ENCODE measurements at places on chromosomes 13 and 19. TPM values are rescaled to one million over a fixed set of nuclear protein-coding genes. Genes with fewer than 3 reads are reported as not detected.

DNA sequence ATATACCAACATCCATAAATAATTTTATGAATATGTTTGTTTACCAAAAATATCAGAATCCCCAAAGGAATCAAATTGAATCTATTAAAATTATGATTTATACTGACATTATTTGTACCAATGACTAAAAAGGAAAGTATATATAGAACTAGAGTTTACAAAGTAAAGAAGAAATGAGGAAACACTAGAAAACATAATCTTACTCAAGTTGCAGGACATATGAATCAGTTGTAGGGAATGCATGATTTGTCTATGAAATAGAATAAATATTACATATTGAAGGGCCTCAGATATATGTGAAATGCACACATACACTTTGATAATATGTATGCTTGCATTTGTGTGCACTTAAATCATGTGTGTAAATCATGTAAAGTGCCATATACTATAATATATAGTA is 1466.4 kb downstream of the EFNB2 start:
- DNase-seq, result no peak

DNA sequence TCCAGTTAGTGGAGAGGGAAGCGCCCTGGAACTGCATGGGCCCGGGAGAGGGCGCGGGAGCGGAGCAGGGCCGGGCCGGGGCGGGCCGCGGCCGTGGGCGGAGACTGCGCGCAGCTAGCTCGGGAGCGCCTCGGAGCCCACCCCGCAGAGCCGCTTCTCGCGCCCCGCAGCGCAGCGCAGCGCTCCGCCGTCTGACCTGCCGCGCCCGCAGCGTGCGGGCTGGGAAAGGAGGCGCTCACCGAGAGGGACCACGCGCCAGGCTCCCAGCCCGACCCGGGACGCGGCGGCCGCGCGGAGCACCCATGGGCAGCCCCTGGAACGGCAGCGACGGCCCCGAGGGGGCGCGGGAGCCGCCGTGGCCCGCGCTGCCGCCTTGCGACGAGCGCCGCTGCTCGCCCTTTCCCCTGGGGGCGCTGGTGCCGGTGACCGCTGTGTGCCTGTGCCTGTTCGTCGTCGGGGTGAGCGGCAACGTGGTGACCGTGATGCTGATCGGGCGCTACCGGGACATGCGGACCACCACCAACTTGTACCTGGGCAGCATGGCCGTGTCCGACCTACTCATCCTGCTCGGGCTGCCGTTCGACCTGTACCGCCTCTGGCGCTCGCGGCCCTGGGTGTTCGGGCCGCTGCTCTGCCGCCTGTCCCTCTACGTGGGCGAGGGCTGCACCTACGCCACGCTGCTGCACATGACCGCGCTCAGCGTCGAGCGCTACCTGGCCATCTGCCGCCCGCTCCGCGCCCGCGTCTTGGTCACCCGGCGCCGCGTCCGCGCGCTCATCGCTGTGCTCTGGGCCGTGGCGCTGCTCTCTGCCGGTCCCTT is at the start of gene MLNR:
TSS of gene MLNR (plus strand) at position 303 of the 820 bp plus-strand sequence. CDS start at position 303, 0 bp downstream.
- DNase-seq, result no peak

GRCh38 chr13:108786456-108787200 is 157.2 kb downstream of the MYO16 start:
- peak; percentile 30 for DNase-seq

DNA sequence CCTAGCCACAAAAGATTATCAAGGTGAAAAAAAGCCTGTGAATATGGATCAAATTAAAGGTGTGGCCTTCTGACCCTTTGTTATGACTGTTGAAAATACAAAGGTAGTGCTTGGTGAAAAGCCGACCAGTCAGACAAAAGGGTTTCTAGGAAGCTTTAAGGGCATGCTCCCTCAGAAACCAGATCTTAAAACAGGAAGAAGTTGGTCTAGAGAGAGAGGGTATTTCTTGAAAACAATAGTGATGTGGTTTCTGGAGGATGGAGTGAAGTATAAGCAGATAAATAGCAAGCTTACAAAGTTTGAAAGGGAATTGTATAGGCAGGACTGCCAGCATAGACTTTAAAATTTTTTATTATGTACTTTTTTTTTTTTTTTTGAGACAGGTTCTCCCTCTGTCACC is 5.0 kb upstream of the EID2 start:
- no peak for DNase-seq

DNA sequence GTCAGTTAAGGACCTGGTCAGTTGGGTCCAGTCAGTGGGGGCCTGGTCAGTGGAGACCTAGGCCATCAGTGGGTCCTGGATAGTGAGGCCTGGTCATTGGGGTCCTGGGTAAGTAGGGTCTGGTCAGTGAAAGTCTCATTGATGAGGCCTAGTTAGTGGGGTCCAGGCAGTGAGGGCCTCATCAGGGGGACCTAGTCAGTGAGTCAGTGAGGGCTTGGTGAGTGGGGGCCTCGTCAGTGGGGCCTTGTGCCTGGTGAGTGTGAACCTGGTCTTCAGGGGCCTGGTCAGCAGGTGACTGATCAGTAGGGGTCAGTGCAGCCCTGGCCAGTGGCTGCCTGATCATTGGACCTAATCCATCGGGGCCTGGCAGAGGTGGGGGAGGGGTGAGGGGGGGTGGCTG is 42.6 kb upstream of the TPM4 start:
- DNase-seq, result no peak

DNA sequence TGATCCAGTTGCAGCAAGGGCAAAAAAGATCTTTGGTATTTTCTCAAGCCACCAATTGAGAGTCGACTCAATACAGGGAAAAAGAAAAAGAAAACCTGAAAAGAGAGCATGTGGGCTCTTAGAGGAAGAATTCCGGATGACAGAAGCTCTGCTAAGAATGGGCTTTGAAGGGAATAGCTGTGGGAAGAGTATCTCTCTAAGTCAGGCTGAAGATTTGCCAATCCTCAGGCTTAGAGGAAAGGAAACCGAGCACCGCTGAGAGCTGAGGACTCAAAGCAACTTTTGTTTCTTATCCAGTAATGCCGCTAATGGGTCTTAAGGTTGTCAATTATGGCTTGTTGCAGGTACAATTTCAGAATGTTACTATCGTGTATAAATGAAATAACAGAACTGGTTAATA is 166.4 kb downstream of the EFNB2 start:
- no peak for DNase-seq

GRCh38 chr13:40063278-40063698 is 407.8 kb downstream of the COG6 start:
- DNase-seq, result no peak

DNA sequence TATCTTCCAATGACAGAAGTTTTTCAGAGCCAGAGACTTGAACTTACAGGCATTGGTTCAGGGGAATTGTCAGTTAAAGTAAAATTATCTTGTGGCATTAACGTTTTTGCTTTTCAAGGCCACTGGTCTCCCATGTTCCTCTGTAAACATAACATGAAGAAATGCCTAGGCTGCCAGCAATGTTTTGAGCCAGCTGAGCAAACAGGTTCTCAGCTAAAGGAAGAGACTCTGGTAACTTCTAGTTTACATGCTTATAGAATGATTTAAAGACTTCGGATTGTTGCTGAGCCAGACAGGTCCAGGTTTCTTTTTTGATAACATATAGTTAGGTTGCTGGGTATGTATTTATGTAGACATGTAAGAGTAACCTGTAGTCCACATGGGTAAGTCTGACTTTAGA is 35.7 kb downstream of the ZNF493 start:
- DNase-seq, result no peak

- DNase-seq, result no peak
Observed at GRCh38 chr19:19740755-19741154, 7.8 kb upstream of the ZNF14 start.

- DNase-seq, result peak; percentile 59
Observed at GRCh38 chr19:18401580-18402112, 4.2 kb upstream of the LRRC25 start.

GRCh38 chr19:2129022-2129421 is 22.3 kb downstream of the AP3D1 start:
- DNase-seq, result no peak

- DNase-seq, result no peak
Observed at GRCh38 chr13:106275446-106276032, 259.9 kb downstream of the EFNB2 start.

GRCh38 chr19:5507065-5507909 is 52.1 kb downstream of the ZNRF4 start:
- no peak for DNase-seq

DNA sequence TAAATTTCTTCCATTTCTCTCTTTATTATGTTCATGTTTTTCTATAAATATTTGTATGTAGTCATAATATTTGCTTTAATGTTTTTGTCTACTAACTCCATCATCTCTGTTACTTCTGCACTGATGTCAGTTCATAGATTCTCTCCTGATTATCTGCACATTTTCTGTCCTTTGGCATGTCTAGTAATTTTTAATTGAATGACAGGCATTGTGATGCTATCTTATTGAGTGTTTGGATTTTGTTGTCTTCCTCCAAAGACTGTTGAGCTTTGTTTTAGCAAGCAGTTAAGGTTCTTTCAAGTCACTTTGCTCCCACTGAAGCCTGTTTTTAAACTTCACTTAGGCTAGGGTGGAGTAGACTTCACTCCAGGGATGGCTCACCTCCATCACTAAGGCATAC is 276.8 kb downstream of the DLEU7 start:
- DNase-seq, result no peak

- no peak for DNase-seq
Observed at GRCh38 chr19:54312436-54313377, at the start of gene LILRA5. Gene LILRA5 (minus strand): TSS chr19:54313166. CDS start chr19:54313019, 147 bp downstream.

- no peak for DNase-seq
Observed at GRCh38 chr13:54965881-54966280, 1937.3 kb downstream of the OLFM4 start.

DNA sequence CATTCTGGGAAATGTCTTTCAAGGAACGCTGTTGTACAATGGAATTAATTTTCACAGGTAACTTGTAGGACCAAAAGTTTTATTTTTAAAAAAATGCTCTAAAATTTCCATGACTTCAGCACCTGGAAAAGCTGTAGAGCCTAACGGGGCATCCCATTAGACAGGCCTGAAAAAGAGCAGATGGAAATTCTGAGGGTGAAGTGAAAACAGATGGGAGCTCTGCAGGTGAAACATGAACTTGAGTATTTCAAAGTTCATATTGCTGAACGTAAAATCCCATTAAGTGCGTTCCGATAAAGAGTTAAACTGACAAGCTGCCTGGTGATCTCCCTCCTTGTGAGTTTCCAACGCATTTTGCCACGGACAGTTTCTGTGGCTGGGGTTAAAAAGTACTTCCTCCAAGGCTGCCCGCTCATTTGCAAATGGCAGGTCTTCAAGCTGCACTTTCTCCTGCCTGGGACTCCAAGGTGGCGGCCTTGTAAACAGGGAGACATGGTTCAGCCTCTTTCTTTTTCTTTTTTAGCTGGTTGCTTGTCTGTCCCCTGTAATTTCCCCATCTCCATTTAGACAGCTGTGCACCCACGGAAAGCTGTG is 450.4 kb downstream of the FGF9 start:
- no peak for DNase-seq

DNA sequence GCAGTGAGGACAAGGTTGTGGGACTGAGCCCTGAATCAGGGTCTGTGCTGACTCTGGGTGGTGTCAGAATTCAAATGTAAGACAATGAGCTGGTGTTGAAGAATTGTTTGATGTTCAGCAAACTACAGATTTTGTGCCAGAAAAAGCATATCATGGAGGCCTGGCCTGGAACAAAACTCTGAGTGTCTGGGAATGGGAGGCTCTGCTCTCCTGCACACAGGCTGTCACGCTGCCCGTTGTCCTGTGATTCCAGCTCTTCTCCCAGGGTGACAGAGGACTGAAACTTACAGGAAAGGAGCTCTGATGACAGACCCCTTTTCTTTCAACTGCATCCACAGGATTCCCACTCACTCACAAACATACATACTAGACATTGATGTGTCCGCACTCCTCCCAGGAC is 120.1 kb downstream of the ZNF486 start:
- no peak for DNase-seq

GRCh38 chr13:45209229-45209628 is 8.4 kb upstream of the KCTD4 start:
- DNase-seq, result no peak

- DNase-seq, result no peak
Observed at GRCh38 chr19:18789422-18789869, 1.7 kb downstream of the COMP start.

DNA sequence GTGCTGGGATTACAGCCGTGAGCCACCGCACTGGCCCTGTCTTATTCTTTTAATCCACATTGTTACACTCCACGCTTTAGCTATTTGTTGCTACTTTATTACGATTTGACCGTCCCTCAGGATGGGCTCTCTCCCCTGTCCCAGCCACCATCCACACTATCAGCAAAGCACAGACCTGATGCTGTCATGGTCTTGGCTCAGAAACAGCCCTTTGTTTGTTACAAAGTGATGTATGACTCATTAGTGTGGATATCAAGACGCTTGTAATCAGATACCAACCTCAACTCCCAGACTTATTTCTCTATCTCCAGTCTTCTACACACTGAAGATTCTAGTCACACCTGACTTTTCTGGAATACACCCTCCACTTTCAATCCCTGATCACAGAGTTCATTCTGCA is 84.6 kb upstream of the FREM2 start:
- no peak for DNase-seq

GRCh38 chr19:18768046-18768771 is 22.9 kb downstream of the COMP start:
- DNase-seq, result no peak

DNA sequence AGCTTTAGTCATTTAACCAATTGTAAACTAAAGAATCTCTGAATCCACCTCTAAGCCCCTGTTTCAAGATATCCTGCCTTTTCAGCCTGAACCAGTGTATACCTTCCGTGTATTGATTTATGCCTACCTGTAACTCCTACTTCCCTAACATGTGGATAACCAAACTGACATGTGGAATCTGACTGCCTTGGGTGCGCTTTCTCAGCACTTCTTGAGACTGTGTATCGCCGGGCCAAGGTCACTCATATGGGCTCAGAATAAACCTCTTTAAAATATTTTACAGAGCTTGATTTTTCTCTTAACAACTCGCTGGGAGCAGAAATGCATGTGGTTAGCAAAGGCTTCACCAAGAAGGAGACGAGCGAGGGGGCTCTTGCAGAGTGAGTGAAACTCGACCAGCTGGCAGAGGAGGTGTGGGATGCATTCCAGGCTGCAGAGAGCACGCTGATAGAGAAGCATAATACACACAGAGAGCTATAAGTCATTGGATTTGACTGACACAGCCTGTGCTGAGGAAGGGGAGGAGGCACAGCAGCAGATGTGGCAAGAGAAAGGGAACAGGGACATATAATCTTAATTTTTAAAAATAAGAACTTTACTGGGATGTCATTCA is 268.2 kb upstream of the MAB21L1 start:
- no peak for DNase-seq

MAST1 gene
- 0.49 TPM for total RNA-seq

COL4A1 gene
- 740 TPM for total RNA-seq

ZNF264 gene
- 21.5 TPM for total RNA-seq

IGFL2 gene
- total RNA-seq, result 19.9 TPM

TNNI3 gene
- 0.89 TPM for total RNA-seq

TMEM221 gene
- 0.69 TPM for total RNA-seq

APOC4 gene
- total RNA-seq, result not detected

OR7D2 gene
- not detected for total RNA-seq

HPN gene
- 0.69 TPM for total RNA-seq

ARGLU1 gene
- total RNA-seq, result 90.9 TPM

PDCD5 gene
- total RNA-seq, result 38.7 TPM

CADM4 gene
- total RNA-seq, result 10.4 TPM
